Esophagus squamous epithelium (tissue), 5 donors: ENCODE measurements at places on chromosomes 2 and 18.

DNA sequence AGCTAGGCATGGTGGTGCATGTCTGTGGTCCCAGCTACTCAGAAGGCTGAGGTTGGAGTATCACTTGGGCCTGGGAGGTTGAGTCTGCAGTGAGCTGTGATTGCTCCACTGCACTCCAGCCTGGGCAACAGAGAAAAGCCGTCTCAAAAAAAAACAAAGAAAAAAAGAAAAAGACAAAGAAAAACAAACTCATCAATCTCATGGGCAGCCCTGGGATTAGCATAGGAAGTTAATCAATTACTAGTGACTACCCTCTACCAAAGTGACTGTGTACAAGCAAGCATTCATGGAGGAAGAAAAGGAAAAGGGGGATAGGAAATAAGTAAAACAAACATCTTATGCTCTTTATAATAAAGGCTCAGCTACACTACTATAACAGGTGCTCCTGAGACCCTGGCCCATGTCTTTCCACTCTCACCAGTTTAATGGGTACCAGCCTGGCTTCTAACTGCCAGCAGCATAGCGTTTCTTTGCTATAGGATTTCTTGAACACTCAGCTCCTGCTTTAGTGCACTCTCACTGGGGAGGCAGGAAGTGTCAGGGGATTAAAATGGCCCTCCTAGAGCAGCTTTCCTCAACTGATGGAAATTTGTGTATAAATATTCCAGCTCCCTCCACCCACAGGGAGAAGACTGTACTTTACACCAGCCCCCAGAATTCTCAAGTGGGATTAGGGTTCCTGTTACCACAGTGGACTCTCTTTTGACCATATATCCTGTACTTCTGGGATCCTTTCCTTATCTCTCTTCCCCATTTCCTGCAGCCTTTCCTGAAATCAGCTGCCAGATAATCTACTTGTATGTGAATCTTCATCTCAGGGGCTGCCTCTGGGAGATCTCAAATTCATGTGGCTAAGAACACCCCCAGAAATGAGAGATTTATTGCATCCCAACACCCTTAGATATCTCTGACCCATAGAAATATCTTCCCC, 91.3 kb upstream of the GLS start:
- no peaks in the 10 kb centered on the region for H3K36me3 ChIP-seq
- no peaks in the 10 kb centered on the region for H3K27me3 ChIP-seq
- H3K4me1 ChIP-seq: no peaks in the 10 kb centered on the region
- H3K4me3 ChIP-seq: no peak overlapping the region
- DNase-seq: no peak
- H3K27ac ChIP-seq: no peak overlapping the region

DNA sequence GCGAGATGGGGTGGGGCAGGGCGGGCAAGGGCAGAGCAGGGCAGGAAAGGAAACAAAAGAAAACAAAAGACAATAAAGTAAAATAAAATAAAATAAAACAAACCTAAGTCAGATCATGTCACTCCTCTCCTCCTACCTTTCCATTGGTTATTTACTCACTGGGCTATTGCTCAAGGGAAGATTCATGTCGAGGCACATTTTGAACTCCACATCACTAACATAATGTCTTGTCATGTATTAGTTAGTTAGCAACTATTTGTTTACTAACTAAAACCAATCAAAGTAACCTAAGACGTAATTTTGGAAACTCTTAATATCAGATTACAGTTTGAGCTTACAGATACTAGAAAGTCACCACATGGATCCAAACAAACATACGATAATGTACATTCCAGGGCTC, 2.2 kb downstream of the C1D start:
- no peak overlapping the region for H3K27ac ChIP-seq
- H3K27me3 ChIP-seq: no peaks in the 10 kb centered on the region
- peaks cover 23% of the 10 kb centered on the region for H3K4me1 ChIP-seq
- no peak for DNase-seq
- H3K36me3 ChIP-seq: no peaks in the 10 kb centered on the region

DNA sequence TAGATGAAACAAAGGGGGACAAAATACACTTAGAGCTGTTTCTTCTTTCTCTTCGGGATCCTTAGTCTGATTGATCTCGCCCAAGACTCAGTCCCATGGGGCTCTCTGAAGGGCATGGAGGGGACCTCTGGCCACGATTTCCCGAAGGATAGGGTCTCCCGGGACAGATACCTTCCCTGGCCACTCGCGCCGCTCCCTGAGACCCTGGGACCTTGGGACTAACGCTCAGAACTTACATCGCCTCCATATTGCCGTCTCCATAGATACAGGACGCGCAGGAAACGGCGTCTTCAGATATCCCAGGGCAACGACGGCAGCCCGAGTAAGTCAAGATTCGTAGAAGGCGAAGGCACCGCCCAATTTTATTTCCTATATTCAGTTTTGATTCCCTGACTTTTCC, at the start of gene CFAP65:
Gene CFAP65 (minus strand): TSS at position 265 of the 400 bp plus-strand sequence. CDS start 2,468 bp downstream, outside the sequence.
- H3K4me3 ChIP-seq: no peak within 1 kb of the TSS
- H3K4me1 ChIP-seq: no peaks in the 10 kb centered on the region
- no peak within 1 kb of the TSS for H3K27ac ChIP-seq
- H3K36me3 ChIP-seq: no peaks in the 10 kb centered on the region

DNA sequence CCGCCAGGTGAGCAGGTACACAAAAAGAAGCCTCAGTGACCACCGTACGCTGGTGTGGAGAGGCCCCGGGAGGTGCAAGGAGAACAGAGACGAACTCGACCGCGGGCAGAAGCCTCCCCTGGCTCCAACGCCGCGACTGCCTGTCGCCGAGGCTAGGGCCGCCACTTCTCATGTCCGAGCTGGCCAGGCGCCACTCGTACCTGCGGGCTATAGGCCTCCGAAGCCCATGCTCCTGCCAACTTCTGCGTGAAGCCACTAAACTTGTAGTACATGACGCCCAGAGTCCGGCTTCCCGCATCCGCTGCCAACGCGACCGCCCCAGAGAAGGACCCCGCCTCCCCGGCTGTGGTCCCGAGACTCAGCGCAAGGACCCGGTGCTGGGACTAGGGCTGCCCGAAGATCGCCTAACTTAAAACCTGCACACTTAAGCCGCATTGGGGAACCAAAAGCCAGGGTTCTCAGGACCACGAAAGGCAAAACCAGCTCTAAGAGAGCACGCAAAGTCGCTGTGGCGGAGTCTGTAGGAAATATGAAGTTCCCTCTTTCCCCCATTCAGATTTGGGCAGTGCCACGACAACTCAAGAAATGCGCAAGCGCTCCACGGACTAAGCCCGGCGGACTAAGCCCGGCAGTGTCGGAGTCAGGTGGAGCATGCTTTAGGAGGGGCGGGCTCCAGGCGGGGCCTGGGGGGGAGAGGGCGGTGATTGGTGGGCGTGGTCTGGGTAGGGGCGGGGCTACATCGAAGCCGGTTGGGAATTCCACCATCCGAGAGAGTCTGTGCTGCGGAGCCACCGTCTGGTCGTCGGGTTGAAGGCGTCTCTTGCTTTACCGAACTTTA, at the start of gene COX7A2L:
Gene COX7A2L (minus strand): TSS at position 328 of the 838 bp plus-strand sequence. CDS start 56 bp downstream, at position 272.
- H3K4me1 ChIP-seq: peaks cover 44% of the 10 kb centered on the region
- H3K27ac ChIP-seq: peak within 1 kb of the TSS; percentile 96
- H3K36me3 ChIP-seq: no peaks in the 10 kb centered on the region
- DNase-seq: peak; percentile 75
- no peaks in the 10 kb centered on the region for H3K27me3 ChIP-seq

DNA sequence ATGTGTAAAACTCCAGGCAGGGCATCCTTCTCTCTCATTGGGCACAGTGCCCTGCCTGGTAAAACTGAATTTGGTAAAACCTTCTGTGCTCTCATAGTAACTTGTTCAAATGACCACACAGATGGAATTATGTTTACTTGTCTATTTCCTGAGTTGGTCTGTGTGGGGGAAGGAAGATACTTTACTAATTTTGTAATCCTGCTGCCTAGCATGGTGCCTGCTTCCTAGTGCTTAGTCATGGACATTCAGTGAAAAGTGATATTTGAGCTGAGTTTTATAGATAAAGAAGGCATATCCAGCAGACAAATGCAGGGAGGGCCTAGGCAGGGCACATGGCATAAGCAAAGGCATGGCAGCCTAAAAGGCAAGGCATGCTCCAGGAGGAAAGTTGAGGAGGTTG, 199.4 kb downstream of the FSHR start:
- DNase-seq: no peak
- H3K27me3 ChIP-seq: no peaks in the 10 kb centered on the region
- no peaks in the 10 kb centered on the region for H3K4me1 ChIP-seq
- no peak overlapping the region for H3K4me3 ChIP-seq

DNA sequence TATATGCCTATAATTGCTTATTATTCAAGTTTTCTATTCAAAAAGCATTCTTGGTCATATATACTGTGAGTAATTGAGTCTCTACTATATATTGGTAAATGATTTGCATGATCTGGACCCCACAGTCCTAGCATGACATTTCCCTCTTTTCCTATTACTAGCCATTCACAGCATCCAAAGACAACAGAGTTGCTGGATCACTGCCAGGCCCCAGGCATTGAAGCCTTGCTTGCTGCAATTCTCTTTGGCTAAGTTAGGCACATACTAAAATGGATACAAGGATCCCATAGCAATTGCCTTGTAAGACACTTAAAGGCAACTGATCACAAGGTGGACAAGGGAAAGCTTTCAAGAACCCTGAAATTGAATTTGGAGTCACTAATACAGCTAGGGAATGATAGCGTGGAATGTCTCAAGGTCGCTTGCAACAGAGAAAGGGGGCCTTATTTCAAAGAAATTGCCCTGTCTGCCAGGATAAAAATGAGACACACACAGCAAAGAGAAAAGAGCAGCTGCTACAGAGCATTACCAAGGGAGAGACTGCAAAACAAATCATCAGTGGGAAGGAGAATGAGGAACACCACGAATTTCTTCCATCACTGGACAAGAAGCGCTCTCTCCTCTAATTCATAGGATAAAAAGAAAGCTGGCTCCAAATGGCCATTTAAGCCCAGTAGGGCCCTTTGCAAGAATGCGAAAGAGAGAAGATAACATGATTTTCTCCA, 77.1 kb upstream of the EPHA4 start:
- no peaks in the 10 kb centered on the region for H3K27me3 ChIP-seq
- H3K27ac ChIP-seq: no peak overlapping the region
- no peaks in the 10 kb centered on the region for H3K36me3 ChIP-seq

DNA sequence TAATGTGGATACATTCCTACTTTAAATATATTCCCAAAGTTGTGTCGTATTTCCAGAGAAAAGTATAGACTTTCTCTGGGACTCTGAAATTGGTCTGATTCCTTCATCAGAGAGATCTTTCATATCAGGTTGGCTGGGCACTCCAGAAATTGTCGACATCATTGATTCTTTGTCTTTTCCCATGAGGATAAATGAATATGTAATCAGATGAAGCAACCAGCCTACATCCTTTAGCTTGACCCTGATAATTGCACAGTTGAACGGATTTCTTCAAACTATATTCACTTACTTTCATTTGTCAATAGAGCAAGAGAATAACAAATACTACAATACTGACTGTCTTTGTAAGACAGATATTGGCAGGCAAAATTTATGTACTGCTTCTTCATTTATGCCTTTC, 680.2 kb upstream of the LRRTM4 start:
- no peaks in the 10 kb centered on the region for H3K36me3 ChIP-seq
- H3K4me3 ChIP-seq: no peak overlapping the region
- H3K27ac ChIP-seq: no peak overlapping the region
- H3K4me1 ChIP-seq: no peaks in the 10 kb centered on the region
- no peaks in the 10 kb centered on the region for H3K27me3 ChIP-seq
- no peak for DNase-seq

DNA sequence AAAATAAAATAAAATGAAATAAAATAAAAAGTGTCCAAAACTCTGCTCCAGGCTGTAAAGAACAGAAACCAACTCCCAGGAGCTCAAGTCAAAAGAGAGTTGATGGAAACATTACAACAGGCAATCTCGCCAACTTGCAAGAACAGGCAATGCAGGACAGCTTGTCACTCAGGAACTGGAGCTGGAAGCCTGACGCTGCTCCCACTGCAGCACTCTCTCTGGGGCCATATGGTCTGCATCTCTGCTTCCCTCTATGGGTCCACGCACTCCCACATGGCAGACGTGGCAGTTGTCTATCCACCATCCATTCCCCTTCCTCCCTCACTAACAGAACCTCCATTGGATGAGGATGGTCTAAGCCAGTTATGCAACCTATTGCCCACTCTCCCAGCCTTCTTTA, 23.3 kb upstream of the ARPC2 start:
- no peak overlapping the region for H3K27ac ChIP-seq
- no peak overlapping the region for H3K4me3 ChIP-seq
- DNase-seq: no peak
- H3K27me3 ChIP-seq: no peaks in the 10 kb centered on the region
- no peaks in the 10 kb centered on the region for H3K36me3 ChIP-seq

DNA sequence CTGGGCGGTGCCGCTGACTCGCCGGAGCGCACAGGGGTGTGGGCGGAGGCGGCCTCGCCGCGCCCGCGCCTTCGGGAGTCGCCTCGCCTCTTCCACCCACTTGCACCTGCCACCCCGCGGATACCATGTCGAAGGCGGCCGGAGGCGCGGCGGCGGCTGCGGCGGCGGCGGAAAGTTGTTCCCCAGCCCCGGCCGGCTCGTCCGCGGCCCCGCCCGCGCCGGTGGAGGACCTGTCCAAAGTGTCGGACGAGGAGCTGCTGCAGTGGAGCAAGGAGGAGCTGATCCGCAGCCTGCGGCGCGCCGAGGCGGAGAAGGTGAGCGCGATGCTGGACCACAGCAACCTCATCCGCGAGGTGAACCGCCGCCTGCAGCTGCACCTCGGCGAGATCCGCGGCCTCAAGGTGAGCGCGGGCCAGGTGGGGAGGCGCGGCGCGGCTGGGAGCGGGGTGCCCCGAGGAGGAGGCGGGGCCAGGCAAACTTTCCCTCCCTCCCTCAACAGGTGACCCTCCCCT, 766 bp downstream of the CCDC85A start:
- peaks cover 5% of the 10 kb centered on the region for H3K27me3 ChIP-seq
- H3K27ac ChIP-seq: peak overlapping the region; percentile 67
- DNase-seq: no peak
- peaks cover 28% of the 10 kb centered on the region for H3K4me1 ChIP-seq
- peak overlapping the region; percentile 39 for H3K4me3 ChIP-seq
- no peaks in the 10 kb centered on the region for H3K36me3 ChIP-seq

GRCh38 chr18:24188120-24188519, 49.3 kb downstream of the CABYR start:
- H3K4me3 ChIP-seq: no peak overlapping the region
- no peak for DNase-seq
- H3K27ac ChIP-seq: no peak overlapping the region
- no peaks in the 10 kb centered on the region for H3K4me1 ChIP-seq
- H3K36me3 ChIP-seq: no peaks in the 10 kb centered on the region

DNA sequence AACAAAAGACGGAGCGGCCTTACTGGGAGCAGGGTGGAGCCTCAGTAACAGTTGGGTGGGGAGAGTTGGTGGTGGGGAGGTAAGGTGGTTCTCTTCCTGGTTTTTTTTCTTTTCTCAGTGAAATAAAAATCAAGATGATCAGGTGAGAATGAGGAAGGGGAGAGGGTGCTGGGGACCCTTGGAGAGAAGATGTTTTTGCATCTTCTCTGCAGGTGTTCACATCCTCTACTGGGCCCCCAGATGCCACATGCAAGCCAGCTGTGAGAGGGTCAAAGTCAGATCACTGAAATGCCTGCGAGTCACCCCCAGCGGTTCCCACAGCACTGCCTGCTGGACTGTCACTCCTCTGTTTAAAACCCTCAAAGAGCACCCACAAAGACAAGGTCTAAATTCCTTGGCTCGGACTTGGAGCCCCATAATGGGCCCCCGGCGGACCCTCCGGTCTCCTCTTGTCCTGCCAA, 69.8 kb upstream of the FHL2 start:
- H3K27me3 ChIP-seq: no peaks in the 10 kb centered on the region
- H3K27ac ChIP-seq: peak overlapping the region; percentile 7
- no peaks in the 10 kb centered on the region for H3K36me3 ChIP-seq
- peaks cover 13% of the 10 kb centered on the region for H3K4me1 ChIP-seq
- no peak overlapping the region for H3K4me3 ChIP-seq

GRCh38 chr18:79405781-79406575, 10.2 kb downstream of the NFATC1 start:
- peak overlapping the region; percentile 70 for H3K27ac ChIP-seq
- peaks cover 54% of the 10 kb centered on the region for H3K4me1 ChIP-seq
- DNase-seq: peak; percentile 73
- no peaks in the 10 kb centered on the region for H3K27me3 ChIP-seq
- H3K36me3 ChIP-seq: peaks cover 6% of the 10 kb centered on the region
